ENCODE measurements at places on chromosomes 7 and 10.

GRCh38 chr10:119688033-119688508, 36.9 kb downstream of the BAG3 start:
- no peak for DNase-seq

DNA sequence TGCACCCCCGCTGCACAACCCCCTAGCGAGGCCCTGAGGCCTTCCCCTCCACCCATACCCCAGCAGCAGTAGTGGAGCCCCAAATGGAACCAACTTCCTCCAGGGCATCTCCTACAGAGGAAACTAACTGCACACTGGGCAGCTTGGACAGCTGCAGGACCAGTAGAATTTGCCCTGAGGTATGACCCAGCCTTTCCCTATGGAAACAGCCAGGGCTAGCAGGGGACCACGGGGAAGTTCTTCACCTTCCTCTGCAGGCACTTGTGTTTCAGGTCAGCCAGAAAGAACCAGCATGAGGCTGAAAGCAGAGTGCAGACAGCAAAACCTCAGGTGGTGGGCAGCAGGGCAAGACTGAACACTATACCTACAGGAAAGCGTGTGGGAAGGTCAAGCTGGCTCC, 5.7 kb upstream of the EEPD1 start:
- DNase-seq: no peak

DNA sequence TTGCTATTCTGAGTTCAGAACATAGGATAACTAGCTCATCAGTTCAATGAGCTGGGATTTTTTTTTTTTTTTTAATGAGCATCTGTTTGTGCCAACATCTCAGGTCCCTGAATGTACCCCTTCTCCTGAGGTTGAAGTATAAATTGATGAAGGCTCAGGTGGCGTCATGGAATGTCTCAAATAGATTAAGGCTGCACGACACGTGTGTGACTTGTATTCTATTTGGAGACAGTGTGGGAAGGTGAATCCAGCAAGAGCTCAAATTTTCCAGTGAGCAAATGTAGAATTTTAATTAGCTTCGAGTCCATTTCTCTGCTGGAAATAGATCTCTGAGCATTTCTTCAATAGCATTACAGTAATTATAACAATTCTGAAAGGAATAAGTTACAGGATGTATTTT, 37.2 kb upstream of the JCAD start:
- DNase-seq: no peak

DNA sequence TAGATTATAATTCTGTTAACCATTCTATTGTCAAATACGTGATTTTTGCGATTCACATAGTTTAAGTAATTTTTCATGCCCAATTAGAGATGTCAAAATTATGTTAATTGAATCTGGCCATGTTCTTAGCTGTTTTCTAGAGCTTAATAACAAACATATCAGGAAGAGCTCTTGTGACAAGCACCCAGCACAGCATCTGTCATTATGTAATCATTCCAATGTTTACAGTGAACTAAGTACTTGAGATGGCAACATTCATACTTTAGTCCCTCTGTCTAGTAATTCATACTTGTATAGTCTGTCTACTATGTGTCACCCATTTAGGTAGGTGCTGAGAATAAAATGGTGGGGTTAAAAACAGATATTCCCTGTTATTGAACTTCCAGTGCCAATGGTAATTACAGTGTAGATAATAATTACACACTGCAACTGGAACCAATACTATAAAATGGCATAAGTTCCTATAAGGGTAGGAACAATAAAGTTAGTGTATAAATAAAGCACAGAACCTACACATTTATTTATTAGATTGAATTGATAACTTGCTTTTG, 55.2 kb downstream of the ZEB1 start:
- DNase-seq: no peak

- no peak for DNase-seq
These were observed 4.5 kb downstream of the DEPP1 start for GRCh38 chr10:44974082-44974627.

DNA sequence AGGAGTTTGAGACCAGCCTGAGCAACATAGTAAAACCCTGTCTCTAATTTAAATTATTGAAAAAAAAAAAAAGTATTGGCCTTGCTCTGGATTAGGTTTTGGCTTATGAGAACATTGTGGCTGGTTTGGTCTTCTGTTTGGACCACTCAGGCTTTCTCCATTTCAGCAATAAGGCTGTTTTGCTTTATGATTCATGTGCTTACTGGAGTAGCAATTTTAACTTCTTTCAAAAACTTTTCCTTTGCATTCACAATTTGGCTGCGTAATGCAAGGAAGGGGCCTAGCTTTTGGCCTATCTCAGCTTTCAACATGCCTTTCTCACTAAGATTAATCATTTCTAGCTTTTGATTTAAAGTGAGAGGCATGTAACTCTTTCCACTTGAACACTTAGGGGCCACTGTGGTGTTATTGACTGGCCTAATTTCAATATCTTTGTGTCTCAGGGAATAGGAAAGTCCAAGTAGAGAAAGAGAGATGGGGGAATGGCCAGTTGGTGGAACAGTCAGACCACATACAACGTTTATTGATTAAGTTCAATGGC, 38.0 kb upstream of the SRPK2 start:
- DNase-seq: no peak

DNA sequence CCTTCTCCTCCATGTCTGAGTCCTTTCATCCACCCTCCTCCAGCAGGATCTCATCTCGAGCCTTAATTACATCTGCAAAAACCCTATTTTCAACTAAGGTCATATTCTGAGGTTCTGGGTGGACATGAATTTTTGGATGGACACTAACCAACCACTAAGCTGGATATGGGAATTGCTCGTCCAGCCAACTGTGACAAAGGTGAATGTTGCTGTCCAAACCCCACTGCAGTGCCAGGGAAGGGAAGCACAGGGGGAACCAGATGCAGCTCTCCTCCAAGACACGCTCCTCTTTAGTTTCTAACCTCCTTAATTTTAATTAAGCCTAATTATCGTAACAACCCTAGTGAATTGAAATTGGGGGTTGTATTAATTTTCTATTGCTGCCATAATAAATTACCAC, 65.1 kb upstream of the EBF3 start:
- no peak for DNase-seq

GRCh38 chr7:108109221-108109908, 20.8 kb downstream of the LAMB4 start:
- DNase-seq: no peak

DNA sequence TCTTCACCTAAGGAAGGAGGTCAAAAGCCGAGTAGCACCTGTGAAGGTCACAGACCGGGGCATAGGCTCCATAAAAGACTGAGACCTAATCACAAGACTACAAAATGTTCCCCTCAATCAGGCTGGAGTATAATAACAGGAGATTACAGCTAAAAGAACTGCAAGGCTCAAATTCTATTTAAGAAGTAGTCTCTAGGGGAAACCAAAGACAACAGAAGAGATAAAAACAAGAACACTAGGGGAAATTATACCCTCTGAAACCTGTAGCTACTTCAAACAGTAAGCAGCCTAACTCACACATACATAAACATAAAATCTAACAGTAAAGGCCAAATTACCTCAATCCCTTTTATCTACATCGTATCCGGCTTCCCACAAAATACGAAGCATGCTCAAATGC, 38.3 kb downstream of the LMBR1 start:
- DNase-seq: no peak

DNA sequence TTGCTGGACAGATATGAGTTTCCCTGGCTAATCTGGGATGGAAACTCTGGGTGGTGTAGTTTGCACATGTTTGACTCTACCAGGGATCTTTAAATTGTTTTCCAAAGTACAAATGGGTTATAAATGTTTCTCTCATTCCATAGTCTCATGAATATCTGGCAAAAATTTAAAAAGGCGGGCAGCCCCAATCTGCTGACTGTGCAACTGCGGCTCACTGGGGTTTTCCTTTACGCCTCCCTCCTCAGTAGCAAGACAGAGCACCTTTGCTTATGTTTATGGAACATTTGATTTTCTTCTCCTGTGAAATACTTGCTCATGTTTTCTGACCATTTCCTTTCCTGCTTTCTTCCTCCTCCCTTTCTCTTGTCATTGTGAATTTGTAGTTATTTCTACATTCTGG, 105.0 kb downstream of the ADAM12 start:
- no peak for DNase-seq

GRCh38 chr10:132489053-132489703, 48.4 kb upstream of the INPP5A start:
- no peak for DNase-seq

Measured in stimulated activated CD8-positive, alpha-beta memory T cell treated with anti-CD3 and anti-CD28 coated beads, Interleukin-4, amount 100 ng/mL, for 1 hour (primary cell).